ENCODE measurements at places on chromosomes 2 and 18.

GRCh38 chr2:169965495-169965894 lies 138.2 kb downstream of the UBR3 start:
- DNase-seq = no peak

- DNase-seq = no peak
Observed at GRCh38 chr2:112896909-112897623, 13.9 kb upstream of the IL37 start.

- DNase-seq = no peak
Observed at GRCh38 chr2:115480741-115481140, 1038.3 kb downstream of the DPP10 start.

- DNase-seq = no peak
Observed at GRCh38 chr18:63395503-63395902, 26.8 kb downstream of the VPS4B start.

GRCh38 chr2:13143451-13143850 lies 426.7 kb downstream of the TRIB2 start:
- no peak for DNase-seq

DNA sequence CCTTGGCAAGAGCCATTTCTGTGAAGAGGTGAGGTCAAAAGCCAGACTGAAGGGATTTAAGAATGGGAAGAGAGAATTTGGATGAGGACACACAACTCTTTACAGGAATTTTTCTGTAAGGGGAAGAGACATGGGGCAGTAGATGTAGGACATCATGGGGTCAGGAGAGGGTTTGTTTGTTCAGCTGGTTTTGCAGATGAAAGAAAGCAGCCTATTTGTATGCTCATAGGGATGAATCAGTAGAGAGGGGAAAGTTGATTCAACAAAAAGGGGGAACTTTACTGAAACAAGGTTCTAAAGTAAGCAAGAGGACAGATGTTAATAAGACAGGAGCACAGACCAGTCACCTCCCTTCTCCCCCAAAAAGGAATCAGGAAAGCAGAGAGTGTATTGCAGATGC lies 11.2 kb downstream of the SCG2 start:
- no peak for DNase-seq

- no peak for DNase-seq
Observed at GRCh38 chr2:6919901-6920742, 2.9 kb downstream of the RNF144A start.

GRCh38 chr2:158366342-158366741 lies 90.2 kb downstream of the CCDC148 start:
- no peak for DNase-seq

GRCh38 chr2:156765043-156765442 lies 328.9 kb downstream of the GPD2 start:
- DNase-seq = no peak

DNA sequence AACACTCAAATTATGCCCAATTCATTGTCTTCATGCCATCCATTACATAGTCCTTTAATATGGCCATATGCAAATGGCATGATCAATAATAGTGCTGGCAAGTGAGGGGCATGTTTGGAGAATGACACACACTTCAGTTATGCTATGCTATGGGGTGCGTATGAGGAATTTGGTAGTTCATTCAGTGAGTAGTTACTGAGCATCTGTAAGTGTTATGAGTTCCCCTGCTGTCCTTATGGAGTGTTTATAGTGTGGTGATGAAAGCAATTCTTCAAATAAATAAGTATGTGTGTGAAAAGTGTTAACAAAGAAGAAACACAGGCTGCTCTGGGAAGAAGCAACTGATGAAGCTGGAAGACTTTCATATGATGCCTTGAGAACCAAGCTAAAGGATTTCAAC lies 383.7 kb upstream of the SLC14A2 start:
- no peak for DNase-seq

DNA sequence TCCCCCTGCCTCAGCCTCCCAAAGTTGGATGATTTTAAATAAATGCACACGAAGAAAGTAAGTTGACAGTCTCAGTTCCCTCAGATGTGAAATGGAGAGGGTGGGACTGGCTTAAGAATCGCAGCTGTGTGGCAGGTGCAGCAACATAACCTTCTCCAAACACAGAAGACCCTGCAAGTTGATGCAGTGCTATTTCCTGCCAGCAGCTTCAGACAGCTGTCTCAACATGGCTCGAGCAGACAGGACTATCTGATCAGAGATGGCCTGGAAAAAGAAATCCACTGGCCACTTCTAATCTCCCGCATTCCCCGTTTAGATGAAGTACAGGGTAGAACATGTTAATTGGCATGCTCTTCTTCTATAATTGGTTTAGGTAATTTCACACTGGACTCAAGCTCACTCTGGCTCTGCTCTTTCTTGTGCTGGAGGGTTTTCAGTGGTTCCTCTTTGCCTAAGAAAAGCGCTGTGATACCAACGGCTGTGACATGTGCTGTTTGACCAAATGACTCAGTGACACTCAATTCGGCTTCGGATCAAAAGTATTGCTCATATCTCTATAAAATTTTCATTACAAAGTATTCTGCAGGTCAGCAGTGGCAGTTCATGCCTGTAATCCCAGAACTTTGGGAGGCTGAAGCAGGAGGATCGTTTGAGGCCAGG lies 40.2 kb downstream of the MYOM1 start:
- no peak for DNase-seq

DNA sequence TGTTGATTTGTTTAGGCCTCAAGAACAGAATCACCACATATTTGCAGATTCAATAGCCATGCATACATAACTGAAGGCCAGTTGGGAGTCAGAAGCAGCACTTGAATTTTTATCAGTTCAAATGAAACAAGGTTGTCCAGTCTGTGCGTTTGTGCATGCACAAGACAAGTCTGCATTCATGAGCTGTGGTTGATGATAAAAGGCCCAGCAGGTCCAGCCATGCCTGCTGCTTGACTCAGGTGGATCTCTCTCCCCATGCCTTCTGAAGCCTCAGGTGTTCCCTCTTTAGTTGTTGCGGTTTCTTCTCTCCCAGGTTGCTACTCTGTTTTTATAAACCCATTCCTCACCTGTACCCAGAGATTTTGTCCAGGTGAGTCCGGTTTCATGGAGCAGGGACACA lies 124.5 kb downstream of the CCDC102B start:
- DNase-seq = no peak

GRCh38 chr2:199258291-199258690 lies 199.4 kb downstream of the SATB2 start:
- no peak for DNase-seq

- DNase-seq = no peak
Observed at GRCh38 chr18:9209279-9209678, 72.7 kb downstream of the ANKRD12 start.

- no peak for DNase-seq
Observed at GRCh38 chr2:18792226-18792629, 202.9 kb upstream of the NT5C1B start.

GRCh38 chr18:10702206-10702605 lies 176.4 kb downstream of the NAPG start:
- DNase-seq = no peak

- DNase-seq = no peak
Observed at GRCh38 chr2:30792521-30792920, 14.7 kb downstream of the CAPN13 start.

DNA sequence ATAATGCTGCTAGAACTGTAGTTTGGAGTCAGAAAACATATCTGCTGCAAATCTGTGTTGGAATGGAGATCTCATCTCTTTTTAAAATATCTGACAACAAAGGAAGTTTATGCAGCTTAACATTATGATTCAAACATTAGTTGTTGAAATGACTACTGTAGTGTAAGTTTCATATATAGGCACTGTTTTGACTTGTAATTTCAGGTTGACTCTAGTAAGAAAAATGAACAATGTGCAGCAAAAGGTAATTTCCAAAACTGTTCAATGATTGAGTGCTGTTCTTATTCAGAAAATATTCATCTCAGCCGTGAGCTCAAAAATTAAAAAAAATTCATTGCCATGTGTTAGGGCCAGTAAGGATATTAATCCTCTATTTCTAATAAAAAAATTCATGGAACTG lies 48.5 kb downstream of the CCDC138 start:
- no peak for DNase-seq

- no peak for DNase-seq
Observed at GRCh38 chr2:224366267-224366844, 35.6 kb downstream of the FAM124B start.

DNA sequence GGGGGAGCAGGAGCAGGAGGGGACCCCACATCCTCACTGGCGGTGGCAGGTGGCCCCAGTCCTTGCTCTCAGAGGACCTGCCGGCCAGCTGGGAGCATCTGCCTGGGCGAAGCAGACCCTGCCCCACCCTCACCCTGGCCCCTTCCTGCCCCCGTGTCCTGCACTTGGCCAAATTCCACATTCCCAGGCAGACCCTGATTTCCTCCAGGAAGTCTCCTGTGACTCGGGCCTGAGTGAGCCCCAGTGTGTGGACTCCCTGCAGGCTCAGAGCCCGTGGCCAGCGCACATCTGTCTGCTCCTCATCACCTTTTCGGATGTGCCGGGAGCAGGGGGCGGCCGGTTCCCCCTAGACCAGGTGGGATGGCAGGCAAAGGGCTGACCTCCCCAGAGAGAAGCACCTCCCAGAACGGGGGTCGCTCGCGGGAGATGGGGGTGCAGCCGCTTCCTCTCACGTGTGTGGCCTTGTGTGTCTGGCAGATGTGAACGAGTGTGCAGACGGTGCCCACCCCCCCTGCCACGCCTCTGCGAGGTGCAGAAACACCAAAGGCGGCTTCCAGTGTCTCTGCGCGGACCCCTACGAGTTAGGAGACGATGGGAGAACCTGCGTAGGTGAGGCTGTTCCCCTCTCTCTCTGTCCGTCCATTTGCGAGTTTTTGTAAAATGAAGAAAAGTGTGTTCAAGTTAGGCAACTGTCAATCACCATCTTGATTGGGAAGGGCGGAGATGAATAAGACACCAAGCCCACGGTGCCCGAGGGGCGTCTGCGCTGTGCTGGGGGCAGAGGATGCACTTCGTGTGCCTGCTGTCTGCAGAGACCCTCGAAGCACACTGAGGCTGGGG lies 90.4 kb downstream of the TPO start:
- DNase-seq = no peak

DNA sequence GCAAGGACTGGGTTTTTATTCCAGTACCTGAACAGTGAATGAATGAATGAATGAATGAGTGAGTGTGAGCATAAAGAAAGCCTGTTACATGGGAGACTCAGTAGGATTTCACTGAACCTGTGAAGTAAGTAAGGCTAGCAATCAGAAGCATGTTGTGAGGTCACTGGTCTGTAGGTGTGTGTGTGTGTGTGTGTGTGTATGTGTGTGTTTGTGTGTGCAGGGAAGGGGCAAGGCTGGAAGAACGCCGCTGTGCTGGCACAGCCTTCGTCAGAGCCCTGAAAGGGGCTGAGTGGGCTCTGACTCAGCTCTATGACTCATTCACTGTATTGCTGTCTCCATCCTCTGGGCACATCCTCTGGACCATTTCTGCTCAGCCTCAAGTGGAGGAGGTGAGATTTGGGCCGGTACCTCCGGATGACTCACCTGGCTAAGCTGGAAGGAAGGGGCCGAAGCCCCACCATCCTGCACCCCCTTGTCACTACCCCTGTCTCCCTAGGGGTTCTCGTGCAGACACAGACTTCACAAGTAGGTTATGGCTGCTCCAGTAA lies 51.4 kb upstream of the MRPL33 start:
- DNase-seq = peak; percentile 57

DNA sequence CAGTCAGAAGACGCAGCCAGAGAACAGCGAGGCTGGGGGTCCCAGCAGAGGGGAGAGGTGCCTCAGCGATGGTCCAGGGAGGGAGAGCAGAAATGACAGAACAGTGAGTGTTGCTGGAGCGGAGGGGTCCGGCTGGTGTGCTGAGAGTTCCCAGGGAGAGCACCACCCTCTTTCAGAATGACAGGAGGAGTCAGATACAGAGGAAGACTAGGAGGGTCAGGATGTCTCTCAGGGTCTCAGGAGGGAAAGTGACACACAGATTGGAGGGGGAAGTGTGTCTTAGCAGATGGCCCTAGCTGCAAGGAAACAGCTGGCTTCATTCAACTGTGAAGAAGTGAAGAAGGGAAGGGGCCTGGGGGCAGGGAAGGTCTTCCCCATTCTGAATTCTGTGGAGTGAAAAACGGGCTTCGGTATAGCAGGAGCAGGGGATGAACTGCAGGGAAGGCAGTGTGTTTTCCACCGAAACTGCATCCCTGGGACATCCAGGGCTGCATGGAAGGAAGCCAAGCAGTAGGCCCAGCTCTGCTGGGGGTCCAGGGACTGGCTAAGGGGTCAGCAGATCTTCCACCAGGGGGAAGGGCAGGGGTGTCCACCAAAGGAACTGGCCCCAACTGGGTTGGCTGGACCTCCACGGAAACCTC lies 90.0 kb upstream of the OTOS start:
- DNase-seq = no peak

DNA sequence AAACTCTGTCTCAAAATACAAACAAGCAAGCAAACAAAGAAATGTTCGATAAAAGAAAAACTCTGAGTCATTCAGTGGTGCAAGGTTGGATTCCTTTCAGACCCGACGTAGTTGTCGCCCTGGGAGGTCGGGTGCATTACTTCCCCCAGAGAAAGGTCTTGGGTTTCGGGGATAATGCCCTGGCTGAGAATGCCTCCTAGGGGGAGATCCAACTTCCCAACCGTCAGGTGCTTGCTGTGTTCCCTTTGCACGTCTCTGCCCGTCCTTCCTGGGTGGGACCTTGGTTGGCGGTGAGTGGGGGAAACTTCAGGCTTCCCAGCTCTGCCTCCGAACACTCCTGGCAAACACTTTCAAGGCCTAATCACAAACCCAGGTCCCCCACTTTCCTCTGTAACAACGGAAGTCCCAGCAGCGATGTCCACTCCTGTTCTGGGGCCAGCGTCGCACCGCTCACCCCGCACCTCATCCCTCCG lies 609 bp downstream of the TPGS2 start:
- no peak for DNase-seq

DNA sequence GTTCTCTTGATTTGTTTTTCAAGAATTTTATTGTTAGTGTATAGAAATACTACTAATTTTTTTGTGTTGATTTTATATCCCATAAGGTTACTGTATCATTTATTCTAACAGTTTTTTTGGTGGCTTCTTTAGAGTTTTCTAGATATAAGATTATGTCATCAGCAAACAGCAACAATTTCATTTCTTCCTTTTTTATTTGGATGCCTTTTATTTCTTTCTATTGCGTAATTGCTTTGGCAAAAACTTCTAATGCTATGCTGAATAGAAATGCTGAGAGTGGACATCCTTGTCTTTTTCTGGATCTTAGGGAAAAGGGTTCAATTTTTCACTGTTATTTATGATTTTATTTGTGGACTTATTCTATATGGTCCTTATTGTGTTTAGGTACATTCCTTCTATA lies 298.8 kb downstream of the RPRM start:
- DNase-seq = no peak

GRCh38 chr18:12750076-12750714 lies 47.4 kb downstream of the PSMG2 start:
- no peak for DNase-seq

DNA sequence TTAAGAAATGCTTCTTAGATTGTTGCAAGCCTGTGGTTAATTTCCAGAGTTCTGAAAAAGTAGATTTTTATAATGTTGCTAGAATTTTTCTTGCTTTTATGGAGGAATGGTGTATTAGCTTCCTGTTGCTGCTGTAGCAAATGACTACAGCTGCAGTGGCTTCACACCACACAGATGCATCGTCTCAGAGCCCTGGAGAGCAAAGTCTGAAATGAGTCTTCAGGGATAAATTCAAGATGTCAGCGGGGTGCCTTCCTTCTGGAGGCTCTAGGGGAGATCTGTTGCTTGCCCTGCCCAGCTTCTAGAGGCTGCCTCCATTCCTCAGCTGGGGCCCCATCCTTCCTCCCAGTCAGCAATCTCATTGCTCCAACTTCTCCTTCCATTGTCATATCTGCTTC lies 187.8 kb downstream of the ZNF516 start:
- no peak for DNase-seq
